NCI-H1417 treated with DMSO at 0.1 percent for 48 hours (cell line): ENCODE measurements at places on chromosomes 6 and 20.

GRCh38 chr6:150633486-150633834 is 33.8 kb downstream of the PLEKHG1 start:
- no peak for DNase-seq

DNA sequence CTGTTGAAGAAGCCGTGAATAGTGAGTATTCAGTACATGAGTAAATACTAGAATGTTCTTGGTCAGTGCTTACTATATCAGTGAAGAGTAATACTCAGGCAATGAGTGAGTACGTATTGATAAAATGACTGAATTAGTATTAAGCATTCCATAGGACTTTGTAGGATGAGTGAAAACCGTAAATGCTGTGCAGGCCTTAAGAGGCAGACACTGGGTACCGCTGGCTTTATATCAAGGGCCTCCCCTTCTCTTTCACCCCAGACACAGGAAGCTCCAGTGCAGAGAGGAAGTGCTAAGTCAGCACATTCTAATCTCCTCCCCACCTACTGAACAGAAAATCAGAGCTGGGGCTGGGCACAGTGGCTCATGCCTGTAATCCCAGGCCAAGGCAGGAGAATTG is 24.2 kb downstream of the POFUT1 start:
- DNase-seq = no peak

- no peak for DNase-seq
Observed at GRCh38 chr6:147699637-147700036, 191.1 kb downstream of the SAMD5 start.

DNA sequence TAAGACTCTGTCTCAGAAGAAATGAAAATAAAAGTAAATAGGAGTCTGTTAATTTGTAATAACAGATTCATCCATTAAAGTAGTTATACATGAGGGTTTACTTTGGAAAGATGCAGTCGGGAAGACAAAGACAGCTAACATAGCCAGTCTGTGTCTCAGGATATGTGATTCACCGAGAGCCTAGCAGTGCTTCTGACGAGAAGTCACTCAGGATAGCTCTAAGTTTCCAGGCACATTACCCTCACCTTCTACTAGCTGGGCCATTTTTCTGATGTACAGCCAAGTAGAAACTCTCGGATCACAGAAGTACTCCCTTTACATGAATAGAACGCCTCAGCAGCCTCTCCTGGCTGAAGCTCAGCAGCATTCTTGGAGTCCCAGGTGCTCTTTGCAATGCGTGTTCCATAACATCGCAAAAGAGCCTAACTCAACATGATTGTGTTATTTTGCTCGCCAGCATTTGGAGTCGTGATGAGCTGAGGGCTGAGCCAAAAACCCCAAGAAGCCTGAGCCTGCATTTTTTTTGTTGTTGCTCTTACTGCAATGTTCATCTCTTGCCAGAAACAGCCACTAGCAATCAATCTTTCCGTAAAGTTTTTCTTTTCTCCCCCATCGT is 22.4 kb upstream of the TASP1 start:
- DNase-seq = no peak

GRCh38 chr20:38747495-38748096 is 664 bp upstream of the ACTR5 start:
- DNase-seq = no peak

DNA sequence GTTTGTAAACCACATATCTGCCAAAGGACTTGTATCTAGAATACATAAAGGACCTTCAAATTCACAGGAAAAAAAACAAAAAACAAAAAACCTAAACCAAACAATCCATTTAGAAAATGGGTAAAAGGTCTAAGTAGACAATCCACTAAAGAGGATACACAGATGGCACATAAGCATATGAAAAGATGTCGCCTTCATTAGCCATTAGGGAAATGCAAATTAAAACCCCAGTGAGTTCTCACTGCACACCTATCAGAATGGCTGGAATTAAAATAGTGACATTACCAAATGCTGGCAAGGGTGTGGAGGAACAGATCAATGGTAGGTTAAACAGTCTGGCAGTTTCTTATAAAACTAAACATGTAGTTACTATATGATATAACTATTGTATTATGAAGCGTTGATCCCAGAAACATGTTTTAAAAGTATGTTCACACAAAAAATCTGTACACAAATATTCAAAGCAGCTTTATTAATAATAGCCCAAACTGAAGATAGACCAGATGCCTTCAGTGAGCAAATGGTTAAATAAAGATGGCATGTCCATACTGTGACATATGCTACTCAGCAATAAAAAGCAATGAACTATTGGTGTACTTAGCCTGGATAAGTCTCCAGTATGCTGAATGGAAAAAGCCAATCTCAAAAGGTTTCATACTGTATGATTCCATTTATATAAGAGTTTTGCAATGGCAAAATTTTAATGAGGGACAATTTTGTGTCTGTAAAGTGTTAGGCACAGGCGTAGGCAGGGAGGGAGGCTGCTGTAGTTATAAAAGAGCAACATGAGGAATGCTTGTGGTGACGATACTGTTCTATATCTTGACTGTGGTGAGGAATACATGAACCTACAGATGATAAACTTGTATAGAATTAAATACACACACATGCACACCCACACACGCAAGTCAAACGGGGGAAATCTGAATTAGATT is 43.9 kb downstream of the PLCB1 start:
- no peak for DNase-seq

DNA sequence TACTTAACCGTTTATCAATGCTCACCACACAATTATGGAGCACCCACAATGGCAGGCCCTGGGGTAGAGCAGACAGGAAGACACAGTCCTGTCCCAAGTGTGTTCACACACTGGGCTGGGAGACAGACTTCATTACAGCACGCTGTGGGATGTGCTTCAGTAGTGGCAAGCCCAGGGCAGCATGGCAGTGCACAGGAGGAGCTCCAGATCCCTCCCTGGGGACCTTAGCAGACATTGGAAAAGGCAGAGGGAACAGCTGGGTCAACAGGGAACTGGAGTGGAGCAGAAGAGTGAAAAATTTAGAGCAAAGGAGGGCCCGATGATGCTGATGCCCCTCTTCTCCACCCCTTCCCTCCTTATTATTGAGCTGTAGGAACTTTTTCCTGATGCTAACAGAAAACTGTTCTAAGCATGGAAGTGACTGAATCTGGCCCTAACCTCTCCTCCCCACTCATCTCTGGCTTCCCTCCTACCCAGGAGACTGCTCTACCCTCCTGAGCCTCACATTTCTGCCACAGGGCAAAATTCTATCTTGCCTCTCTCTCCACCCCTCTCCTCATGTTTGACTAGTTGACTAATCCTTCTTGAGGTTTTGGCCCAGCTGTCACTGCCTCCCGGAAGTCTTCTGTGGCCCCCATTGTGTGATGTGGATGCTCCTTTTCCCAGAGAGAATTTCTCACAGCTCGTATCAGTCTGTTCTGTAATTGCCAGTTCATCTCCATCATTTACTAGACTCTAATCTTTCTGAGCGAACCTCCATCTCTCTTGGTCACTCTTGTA is 41.3 kb upstream of the NOP56 start:
- no peak for DNase-seq

GRCh38 chr6:90778417-90779203 is 191.7 kb upstream of the MAP3K7 start:
- no peak for DNase-seq

DNA sequence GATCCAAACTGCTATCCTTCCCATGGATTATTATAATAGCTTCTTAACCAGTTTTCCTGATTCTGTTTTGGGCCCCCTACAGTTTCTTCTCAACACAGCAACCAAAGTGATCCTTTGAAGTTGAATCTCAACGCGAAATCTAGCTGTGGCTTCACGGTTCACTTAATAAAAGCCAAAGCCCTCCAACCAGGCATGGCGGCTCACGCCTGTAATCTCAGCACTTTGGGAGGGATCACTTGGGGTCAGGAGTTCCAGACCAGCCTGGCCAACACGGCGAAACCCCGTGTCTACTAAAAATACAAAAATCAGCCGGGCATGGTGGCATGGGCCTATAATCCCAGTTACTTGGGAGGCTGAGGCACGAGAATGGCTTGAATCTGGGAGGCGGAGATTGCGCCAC is 3.3 kb downstream of the RMND1 start:
- no peak for DNase-seq

- DNase-seq = no peak
Observed at GRCh38 chr6:135906972-135907465, 55.5 kb downstream of the PDE7B start.

DNA sequence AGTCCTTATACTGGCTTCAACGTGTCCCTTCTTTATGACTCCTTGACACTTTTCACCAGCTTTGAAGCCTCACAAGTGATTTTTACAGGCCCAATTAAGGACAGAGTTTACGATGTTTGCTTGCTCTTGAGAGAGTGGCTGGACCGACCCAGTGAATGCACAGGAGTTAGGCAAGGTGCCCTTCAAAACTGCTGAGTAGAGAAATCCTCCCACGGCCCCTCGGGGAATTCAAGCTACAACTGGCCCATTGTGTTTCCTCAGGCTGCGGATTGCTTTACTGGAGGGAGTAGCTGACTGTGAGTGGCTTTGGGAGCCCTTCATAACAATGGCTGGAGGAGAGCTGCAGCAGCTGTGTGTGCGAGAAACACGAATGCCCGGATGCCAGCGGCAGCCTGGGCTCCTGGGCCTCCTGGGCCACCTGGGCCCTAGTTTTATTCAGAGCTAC is 50.0 kb downstream of the SGK1 start:
- no peak for DNase-seq

GRCh38 chr6:9540534-9541126 is 874.2 kb downstream of the TFAP2A start:
- DNase-seq = no peak

GRCh38 chr6:131223416-131223815 is 88.1 kb downstream of the AKAP7 start:
- no peak for DNase-seq

- DNase-seq = no peak
Observed at GRCh38 chr6:41939848-41940758, 1.5 kb downstream of the CCND3 start.

GRCh38 chr20:13873831-13874230 is 89.0 kb downstream of the NDUFAF5 start:
- DNase-seq = no peak

DNA sequence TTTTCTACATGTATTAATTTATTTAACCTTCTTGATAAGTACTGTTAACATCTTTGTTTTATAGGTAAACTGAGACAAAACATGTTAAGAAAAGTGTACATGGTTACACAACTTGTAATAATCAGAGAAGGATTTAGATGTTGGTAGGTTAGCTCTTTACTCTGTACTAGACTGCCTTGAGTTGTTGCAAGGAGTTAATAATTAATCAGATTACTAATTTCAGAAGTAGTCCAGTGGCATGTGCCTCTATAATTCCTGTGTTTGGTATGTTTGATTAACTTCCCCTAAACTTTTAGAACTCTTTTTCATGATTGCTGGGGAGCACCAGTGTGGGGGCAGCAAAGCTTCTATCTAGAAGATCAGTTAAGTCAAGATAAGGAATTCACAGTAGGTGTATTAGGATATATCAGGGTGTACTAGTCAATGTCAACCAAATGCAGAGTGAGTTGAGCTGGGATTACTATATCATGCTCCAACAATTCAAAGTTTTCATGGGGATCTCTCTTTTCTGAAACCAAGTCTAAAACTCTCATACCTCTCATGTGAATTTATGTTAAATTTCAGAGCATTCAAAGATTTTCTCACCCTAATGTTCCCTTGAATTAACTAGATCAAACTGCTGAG is 129.7 kb upstream of the AHI1 start:
- no peak for DNase-seq

DNA sequence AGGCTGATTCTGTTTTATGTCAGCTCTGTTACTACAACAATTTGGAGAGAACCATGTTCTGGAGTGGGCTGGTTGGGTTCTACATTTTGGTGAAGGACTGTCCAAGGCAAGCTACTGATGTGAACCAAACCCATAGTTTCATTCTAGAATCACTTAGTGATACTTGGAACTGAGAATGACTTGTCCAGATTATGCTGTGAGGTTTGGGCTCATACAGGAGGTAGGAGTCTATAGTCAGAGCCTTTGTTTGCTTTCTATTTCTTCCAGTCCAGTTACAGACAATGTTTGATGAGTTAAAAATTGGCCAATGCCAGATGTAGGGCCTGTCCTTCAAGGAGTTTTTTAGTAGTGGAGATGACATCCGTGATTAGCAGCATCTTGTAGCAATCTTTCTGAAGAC is 97.9 kb downstream of the LRRC1 start:
- no peak for DNase-seq
